ENCODE measurements at places on chromosomes 2 and 18.

GRCh38 chr2:188414869-188415753 is 123.4 kb downstream of the GULP1 start:
- no peak for DNase-seq

DNA sequence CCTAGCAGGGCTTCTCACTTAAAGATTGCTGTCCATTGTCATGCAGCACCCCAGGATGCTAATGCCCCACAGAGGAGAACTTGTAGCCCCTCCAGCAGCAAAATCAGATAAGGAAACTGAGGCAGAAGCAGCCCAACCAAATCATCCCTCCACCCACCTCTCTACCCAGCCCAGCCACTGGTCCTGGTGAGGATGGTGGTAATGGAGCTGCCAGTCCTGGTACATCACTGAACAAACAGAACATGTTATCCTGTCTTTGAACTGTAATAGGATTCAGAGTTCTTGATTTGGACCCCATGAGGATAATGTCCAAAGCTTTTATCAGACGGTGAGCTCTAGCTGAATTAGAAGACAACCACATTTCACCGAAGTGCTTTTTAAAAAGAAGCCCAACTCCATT is 113.2 kb downstream of the MRO start:
- no peak for DNase-seq

DNA sequence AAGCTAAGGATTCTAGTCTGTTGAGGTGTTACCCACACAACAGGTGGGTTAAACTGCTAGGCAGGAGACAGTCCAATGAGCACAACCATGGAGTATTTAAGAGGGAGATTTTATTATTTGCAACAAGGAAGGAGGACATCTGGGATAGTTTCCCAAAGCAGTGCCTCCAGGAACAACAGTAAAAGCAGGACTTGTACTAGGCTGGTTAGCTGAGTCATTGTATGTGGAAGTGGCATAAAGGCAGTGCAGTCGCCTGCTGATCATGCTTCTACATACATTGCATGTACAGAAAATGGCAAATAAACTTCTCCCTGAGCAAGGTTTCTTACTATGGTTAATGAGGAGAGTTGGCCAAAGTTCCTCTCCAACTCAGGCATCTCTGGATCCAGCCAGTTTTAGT is 46.1 kb upstream of the CYTIP start:
- DNase-seq = no peak

GRCh38 chr18:57080479-57080878 is 66.4 kb upstream of the BOD1L2 start:
- no peak for DNase-seq

- DNase-seq = no peak
These were observed 169.5 kb downstream of the SLC8A1 start for GRCh38 chr2:40282428-40282827.

GRCh38 chr18:23066504-23067039 is 68.7 kb upstream of the CABLES1 start:
- DNase-seq = no peak

GRCh38 chr2:230134496-230135129 is 65.9 kb upstream of the SLC16A14 start:
- no peak for DNase-seq

GRCh38 chr2:111032721-111033429 is 87.8 kb upstream of the BCL2L11 start:
- DNase-seq = no peak

DNA sequence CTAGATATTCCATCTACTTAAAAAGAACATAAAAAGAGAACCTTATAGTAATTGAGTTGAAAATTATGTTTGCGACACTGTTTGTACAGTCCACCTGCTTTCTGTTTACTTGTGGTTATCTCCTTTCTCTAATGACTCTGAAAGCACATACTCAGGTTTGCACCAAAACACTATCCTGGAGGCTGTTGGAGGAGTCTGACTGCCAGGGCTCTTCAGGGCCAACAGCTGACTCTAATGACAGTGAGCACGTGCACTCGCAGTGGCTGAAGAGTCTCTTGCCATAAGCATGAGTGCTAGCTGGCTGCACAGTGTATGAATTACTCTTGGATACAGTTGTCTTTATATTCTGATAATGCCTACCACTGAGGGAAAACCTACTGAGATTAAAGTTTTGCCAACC is 16.7 kb upstream of the GLS start:
- DNase-seq = no peak

DNA sequence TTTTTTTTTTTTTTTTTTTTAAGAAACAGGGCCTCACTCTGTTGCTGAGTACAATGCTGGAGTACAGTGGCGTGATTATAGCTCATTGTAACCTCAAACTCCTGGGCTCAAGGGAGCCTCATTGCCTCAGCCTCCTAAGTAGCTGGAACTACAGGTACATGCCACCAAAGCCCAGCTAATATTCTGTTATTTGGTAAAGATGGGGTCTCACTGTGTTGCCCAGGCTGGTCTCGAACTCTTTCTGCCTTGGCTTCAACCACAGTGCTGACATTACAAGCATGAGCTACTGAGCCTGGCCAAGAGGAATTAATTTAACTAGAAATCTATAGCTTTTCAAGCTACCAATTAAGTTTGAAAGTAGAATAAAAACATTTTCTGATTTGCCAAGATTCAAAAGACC is 27.8 kb downstream of the DYM start:
- no peak for DNase-seq

- peak; percentile 28 for DNase-seq
These were observed 48.5 kb upstream of the LYPD6B start for GRCh38 chr2:148989882-148990493.

- DNase-seq = no peak
These were observed 303.8 kb upstream of the TRIB2 start for GRCh38 chr2:12412898-12413305.

DNA sequence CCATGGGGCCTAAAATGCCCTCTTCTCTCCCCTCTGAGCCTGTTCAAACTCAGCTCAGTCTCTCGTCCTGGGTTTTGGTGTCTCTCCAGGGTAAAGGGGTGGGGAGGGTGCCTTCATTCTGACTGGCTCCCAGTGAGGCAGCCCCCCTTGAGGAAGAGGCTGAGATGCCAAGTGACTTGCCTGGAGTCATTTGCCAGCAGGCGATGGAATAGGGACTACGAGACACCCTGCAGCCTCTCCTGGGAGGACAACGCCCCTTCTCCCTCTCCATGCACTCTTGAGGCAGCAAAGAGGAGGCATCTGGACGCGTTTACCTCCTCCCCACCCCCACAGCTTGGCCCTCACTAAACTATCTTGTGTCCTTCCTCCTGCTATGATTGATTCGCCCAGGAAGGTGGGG is 760 bp upstream of the STON1 start:
- DNase-seq = no peak
